ENCODE measurements at places on chromosomes 2 and 18.

DNA sequence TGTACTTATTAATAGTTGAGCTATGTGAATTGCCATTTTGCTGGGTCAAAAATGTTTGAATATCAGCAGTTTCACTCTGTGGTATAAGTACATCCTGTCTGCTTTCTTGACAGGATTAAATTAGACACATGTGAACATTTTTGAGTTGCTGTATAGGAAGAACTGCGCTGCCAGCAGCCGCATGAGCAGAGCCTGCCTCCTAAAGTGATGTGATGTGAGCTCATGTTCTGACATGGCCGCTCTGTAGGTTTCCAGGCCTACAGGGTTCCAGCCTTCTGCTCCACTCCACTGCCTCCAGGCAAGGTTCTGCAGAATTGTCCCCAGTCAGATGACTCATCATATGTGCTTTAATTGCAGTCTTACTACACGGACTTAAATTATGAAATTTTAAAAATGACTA is 119.7 kb upstream of the NFATC1 start:
- no peak for DNase-seq

GRCh38 chr2:135909976-135910375 is 33.7 kb upstream of the MCM6 start:
- no peak for DNase-seq

DNA sequence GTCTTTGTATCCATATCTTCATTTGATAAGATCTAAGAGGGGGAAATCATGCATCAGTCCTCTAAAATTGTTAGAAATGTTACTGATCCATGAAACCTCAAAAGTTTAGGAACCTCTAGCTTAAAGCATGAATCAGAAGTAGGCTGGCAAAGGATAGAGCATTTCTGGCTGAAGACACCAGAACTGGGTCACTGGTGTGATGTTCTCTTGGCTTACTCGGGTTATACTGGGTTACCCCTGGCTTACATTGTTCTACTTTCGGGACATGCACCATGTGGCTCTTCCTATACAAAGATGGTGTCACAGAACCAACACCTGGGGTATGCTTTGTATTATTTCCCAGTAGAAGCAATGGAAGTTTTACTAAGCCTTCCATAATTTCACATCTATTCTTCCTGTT is 83.2 kb upstream of the TNP1 start:
- DNase-seq, result no peak

DNA sequence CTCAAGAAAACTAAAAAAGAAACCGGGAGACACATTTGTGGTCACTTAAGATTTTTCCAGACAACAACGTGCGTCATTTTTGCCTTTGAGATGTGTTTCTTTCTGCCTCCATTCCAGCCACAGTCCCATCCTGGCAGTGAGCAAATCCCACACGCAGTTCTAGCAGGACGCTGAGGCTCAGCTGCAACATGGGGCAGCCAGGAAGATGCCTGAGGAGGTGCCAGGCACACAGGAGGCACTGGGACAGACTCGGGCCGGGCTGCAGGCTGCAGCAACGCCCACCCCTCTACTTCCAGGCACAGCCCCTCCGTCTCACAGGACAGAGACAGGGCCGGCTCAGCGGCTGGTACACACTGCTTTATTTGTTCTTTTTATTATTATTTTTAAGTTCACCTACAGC is 13.1 kb downstream of the KLF11 start:
- no peak for DNase-seq

GRCh38 chr2:227472265-227473121 is 537 bp downstream of the AGFG1 start:
- DNase-seq, result peak; percentile 64

- DNase-seq, result no peak
Observed at GRCh38 chr2:16775899-16776231, 110.2 kb upstream of the CYRIA start.

DNA sequence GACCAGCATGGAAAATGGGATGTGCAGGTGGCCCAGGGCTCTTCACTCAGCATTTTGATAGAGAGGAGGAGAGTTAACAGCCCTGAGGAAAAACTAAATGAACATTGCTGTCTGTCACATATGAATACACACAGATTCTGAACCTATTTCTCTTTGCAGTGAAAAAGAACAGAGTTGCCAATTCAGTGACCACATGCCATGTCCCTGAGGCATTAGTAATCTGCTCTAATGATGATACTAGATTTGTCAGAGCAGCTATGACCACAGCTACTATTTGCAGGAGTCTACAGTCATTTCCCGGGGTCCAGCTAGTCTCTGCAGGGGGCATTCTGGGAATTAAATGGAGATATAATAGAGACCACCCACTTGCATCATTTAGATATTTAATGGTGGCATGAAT is 267.6 kb downstream of the TMX3 start:
- no peak for DNase-seq

GRCh38 chr18:55672574-55673361 is 84.8 kb upstream of the TCF4 start:
- no peak for DNase-seq
